ENCODE measurements at places on chromosomes 2 and 18.

DNA sequence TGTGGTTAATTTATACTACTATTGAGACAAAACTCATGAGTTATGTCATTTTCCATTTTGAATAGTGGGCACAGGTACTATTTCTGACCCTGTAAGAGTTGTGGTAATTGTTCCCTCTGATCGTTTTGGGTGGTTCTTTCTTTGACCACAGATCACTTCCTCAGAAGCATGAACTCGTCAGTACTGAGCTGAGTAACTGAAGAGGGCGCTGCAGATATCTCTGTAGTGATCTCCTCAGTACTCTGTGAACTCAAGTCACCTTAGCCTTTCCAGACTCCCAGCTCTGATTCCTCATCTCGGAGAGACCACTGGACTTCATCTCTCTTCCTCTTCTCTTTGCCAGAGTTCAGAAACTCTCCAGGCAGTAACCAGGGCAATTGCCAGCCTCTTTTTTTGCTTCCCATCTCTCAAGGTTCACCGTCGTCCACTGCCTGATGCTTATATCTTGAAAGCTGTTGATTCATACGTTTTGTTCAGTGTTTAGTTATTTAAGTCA lies 9.4 kb upstream of the IL1RL1 start:
- DNase-seq = no peak

- DNase-seq = no peak
These were observed 61.5 kb downstream of the TANC1 start for GRCh38 chr2:159029936-159030335.

DNA sequence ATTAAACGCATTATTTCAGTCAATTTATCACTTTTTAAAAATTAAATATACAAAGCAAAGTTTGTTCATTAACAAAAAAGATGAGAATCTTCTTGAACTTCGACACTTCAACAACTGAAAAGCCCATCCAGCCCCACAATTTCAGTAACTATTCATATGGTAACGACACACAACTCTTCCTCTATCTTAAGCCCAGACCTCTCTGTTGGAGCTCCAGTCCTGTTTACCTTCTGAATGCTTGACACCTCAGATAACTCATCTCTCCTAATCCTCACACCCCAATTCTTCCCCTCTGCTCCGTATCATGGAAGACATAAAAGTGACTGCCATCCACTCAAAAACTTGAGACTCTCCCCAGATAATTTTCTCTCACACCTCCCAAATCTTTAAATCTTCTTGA lies 12.6 kb downstream of the USP37 start:
- no peak for DNase-seq

DNA sequence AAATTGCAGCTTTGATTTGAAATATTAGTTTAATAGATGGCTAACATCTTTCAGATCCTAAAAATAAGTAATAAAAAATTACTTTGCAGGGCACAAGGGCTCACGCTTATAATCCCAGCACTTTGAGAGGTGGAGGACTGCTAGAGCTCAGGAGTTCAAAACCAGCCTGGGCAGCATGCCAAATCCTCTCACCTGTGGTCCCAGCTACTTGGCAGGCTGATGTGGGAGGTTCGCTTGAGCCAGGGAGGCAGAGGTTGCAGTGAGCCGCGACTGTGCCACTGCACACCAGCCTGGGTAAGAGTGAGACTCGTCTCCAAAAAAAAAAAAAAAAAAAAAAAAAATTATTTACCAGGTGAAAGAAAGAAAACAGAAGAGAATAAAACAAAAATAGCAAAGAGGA lies 449.8 kb downstream of the NRXN1 start:
- no peak for DNase-seq

DNA sequence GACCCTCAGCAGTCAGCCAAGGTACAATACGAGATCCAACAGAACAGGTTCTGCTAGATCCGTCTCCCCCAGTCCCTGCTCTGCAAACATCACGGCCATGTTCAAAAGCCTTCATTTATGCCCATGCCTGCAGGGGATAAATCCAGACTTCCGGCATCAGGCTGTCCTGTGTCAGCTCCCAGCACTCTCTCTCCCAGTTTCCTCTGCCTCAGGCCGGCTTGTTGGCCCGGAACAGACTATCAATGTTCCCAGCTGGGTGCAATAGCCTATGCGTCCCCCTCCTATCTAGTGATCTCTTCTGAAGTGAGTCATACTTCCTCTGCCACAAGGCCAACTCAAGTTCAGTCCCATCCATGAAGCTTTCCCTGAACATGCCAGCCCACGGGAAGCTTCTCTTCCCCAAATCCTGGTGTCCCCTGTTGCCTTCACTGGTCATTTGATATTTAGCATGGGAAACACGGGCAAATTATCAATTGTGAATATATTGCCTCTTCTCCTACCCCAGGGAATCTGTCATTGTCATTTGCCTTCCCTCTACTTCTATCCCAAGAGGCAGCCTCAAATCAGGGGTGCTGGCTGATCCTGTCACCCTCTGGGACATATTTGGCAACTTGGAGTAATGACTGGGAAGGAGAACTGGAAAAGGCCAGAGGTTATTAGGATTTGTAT lies 51.1 kb downstream of the CAPN13 start:
- no peak for DNase-seq

GRCh38 chr2:104140361-104140760 lies 713.6 kb upstream of the POU3F3 start:
- no peak for DNase-seq
